ENCODE measurements at places on chromosomes 13 and 19.
A peak's percentile ranks its signal among the peaks of the same experiment; 100 is the strongest.

GRCh38 chr19:474126-475078 is 13.6 kb upstream of the SHC2 start:
- no peak for DNase-seq

DNA sequence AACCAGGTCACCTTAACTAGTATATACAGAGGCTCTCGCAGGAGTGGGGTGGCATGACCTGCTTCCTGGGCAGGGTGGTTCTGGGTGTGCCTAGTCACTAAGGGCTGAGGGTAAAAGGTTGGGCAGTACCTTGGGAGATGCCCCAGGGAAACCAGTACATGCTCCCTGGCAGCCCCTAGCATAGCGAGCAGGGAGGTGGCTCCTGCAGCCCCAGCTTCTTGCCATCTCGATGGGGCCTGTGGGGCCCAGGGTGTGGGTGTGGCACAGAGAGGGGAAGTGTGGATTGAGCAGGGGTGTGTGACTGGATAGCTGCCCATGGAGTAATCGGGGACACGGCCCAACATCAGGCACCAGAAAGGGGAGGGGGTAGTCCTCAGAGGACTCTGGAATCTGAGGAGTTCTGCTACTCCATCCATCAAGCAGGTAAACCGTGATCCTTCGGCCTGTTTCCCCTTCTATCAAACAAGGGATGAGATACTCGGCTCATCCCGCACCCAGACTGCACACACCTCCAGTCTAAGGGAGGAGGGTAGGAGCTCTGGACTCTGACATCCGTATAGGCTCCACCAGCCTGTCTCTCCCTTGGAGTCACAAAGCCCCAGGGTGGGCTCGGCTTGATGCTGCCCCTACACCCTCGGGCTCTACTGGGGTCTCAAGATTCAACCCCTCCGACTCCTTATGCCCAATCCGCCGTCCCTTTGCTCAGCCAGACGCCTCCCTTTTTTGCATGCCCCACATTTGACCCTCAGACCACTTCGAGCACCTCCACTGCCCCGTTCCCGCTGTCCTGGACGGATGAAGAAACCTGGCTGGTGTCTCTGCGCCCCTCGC is 1.1 kb downstream of the ZBTB45 start:
- DNase-seq = no peak

GRCh38 chr19:50794876-50795663 is 4.9 kb downstream of the ACP4 start:
- DNase-seq = no peak

DNA sequence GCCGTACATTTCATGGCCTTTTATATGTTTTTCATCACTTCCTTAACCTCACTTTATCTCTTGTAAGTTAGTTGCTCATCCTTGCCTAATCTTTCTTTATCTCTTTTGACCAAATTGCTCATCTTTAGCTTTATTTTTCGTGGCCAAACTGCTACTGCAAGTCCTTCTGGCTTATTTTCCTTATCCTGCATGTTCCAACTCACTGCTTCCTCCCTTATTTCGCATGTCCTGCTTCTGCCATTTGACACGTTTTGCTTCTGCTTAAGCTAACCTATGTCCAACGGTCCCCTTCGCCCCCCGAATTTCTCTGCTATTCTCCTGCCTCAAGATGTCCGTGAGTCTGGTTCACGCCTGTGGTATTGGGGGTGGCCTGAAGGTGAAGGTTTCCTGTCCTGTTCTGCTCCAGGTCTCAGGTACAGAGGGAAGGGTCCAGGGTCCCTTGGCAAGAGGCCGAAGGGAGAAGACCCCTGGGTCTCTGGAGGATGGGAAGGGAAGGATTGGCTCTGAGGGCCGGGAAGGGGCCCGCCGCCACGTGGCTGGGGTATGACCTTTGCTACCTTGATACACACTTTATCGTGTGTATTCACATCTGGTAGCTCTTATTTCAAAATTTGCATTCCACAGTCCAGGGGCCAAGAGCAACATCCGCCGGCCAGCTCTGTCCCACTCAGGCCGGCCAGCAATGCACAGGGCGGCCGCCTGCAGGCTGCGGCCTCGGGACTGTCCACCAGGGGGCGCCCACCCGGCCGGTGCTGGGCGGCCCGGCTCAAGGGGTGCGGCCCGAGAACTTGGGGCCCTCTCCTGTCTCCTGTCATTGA is 2.9 kb upstream of the C19orf85 start:
- peak; percentile 19 for DNase-seq

- DNase-seq = no peak
These were observed 84.1 kb upstream of the FNDC3A start for GRCh38 chr13:48891586-48891985.

- no peak for DNase-seq
These were observed 227.2 kb downstream of the FOXO1 start for GRCh38 chr13:40438999-40439797.

DNA sequence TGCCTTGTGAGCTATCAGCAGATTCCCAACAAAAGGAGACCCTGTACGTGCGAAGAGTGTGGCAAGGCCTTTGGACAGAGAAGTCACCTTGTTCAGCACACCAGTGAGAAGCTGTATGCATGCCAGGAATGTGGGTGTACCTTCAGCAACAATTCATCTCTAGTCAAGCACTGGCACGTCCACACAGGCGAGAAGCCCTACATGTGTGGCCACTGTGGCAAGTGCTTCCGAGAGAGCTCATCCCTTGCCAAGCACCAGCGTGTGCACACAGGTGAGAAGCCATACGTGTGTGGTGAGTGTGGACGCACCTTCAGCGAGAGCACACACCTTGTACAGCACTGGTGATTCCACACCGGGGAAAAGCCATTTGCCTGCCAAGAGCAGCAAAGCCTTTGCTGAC is 7.6 kb upstream of the ZSCAN22 start:
- no peak for DNase-seq
